T-helper 17 cell (primary cell): ENCODE measurements at places on chromosomes 11 and 22. TPM values are rescaled to one million over a fixed set of nuclear protein-coding genes. Genes with fewer than 3 reads are reported as not detected.

GRCh38 chr22:41801147-41801819, 804 bp downstream of the CCDC134 start:
- DNase-seq = no peak

DNA sequence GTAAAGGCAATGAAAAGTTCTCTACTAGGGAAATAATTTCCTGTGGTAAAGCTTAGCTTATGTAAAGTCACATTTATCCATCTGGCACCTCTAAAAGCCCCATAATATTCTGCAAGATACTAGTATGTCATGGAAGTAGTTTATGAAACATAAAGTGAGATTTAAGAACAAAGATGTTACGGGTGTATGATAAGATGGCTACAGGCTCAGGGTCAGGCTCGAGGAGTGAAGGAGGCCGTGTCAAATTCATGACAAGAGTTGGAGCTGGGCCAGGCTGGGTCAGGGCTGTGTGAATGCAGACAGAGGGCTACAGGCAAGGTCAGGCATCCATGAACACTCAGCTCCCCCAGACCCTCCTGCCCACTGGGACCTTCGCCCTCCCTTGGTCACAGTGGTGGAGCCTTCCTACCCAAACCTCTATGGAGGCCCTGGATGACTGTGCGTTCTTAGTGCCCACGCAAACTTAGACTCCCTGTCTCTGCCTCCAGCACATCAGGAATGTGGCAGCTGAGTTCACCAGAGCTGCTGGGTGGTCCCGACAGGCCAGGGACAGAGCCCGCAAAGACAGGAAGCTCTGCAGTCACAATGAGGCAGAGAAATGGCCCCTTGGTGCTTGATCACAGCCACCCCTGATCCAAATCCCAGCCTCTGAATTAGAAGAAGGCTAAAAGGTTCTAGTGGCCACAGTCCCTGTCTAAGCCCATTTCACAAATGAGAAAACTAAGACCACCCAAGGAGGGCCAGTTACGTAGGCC, 14.8 kb downstream of the IGLL5 start:
- no peak for DNase-seq

DNA sequence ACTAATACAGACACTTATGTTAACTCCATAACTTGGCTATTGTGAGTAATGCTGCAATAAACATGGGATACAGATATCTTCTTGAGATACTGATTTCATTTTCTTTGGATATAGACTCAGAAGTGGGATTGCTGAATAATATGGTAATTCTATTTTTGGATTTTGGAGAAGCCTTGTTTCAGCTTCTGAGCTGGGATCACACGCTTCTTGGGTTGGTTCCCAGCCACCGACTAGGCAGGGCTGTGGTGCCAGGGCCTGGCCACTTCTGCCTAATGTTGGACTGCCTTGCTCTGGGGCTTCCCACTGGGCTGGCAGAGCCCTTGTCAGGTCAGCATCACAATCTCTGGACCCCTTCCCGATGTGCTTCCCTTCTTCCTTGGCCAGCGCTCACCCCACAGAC, 14.0 kb upstream of the MCHR1 start:
- DNase-seq = no peak

GRCh38 chr11:15911377-15912044, 444.8 kb downstream of the SOX6 start:
- no peak for DNase-seq

DNA sequence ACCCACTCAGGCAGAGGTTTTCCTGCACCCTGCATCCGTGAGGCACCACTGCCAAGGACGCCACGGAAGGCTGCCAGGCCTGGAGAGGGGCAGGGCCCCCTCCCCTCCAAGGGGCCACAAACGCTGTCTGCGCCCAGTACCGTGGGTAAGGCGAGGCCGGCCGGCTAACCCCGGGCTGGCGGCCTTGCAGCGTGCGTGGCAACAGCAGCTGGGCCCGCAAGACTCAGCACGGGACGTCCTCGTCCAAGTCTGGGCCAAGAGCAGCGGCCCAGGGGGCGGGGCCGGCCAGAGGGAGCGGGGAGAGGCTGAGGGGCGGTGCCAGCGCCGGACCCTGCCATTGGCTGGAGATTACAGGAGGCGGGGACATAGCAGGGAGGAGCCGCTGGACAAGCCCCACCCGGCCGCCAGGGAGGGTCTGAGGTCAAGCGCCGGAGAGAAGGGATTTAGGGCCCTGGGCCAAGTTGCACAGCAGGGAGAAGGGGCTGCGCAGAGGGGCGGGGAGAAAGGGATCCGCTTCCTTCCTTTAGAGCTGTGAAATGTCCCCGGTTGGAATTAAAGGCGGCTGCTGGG, 16.0 kb downstream of the SLC43A1 start:
- no peak for DNase-seq

GRCh38 chr22:32063701-32064100, 20.6 kb downstream of the SLC5A1 start:
- DNase-seq = no peak

GRCh38 chr11:129427816-129428406, 52.3 kb downstream of the BARX2 start:
- no peak for DNase-seq

DNA sequence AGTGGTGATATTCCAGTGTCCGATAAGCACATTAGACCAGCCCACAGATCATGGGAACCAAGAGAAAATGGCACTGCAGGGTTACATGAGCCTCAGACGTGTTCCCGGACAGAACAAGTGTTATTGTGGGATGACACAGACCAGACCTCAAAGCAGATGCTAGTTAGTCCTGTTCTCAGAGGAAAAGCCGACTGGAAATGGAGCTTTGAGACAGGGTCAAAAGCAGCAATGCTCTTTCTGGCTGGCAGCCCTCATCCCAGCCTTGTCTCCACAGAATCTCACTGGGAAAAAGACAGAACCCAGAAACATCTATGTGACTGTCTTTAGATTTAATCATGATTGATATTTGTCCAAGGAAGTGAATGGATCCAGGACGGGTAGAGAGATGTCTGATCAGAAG, 506.8 kb downstream of the INSC start:
- no peak for DNase-seq

GRCh38 chr11:36013950-36014897, 70.4 kb downstream of the LDLRAD3 start:
- DNase-seq = no peak

GRCh38 chr11:58508814-58509213, 909 bp upstream of the OR5B21 start:
- DNase-seq = no peak

GRCh38 chr11:78406568-78407196, 10.9 kb downstream of the GAB2 start:
- DNase-seq = no peak

DNA sequence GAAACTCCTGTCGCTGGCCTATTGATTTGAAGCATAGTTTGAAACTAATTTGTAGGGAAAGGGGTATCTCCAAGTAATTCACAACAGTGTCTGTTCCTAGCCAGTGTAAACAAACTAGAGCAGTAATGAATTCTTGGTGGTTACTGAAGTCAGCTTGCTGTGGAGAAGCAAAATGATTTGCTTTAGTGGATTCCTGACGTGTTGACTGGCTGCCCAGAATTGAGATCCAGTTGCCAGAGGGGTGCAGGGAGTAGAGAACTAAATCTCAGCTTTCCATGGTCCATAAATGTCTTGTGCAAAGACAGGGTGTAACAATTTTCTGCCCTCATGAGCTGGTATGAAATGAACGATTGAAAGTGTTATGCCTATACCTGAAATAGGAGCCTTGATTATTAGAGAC, 382.5 kb upstream of the KIRREL3 start:
- DNase-seq = no peak

DNA sequence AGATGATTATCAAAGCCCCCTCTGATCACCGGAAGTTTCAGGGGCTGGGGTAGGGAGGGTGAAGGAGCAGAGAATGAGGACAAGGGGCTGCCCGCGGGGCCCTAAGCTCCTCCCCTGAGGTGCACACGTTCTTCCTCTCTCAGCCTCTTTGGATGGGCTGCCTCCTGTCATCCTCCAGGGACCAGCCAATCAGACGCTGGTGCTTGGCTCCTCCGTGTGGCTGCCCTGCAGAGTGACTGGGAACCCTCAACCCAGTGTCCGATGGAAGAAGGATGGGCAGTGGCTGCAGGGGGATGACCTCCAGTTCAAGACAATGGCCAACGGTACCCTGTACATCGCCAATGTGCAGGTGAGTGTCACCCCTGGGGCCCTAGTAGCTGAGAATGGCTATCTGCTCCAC, 7.5 kb downstream of the ROBO3 start:
- no peak for DNase-seq

DNA sequence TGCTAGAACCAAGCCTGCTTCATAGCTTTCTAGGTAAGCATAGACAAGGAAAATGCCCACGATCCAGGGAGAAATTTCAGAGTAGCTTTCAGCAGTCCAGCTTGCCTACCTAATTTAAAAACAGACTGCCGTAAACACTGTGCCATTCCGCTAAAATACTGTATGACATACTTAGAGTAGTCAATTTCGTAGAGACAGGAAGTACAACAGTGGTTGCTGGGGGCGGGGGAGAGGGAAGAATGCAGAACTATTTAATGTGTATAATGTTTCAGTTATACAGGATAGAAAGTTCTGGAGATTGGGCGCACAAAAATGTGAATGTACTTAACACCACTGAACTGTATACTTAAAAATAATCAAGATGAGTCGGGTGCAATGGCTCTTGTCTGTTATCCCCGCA, 56.7 kb downstream of the C11orf58 start:
- DNase-seq = no peak

GRCh38 chr11:110096496-110096895, 3.3 kb downstream of the ZC3H12C start:
- DNase-seq = no peak

DNA sequence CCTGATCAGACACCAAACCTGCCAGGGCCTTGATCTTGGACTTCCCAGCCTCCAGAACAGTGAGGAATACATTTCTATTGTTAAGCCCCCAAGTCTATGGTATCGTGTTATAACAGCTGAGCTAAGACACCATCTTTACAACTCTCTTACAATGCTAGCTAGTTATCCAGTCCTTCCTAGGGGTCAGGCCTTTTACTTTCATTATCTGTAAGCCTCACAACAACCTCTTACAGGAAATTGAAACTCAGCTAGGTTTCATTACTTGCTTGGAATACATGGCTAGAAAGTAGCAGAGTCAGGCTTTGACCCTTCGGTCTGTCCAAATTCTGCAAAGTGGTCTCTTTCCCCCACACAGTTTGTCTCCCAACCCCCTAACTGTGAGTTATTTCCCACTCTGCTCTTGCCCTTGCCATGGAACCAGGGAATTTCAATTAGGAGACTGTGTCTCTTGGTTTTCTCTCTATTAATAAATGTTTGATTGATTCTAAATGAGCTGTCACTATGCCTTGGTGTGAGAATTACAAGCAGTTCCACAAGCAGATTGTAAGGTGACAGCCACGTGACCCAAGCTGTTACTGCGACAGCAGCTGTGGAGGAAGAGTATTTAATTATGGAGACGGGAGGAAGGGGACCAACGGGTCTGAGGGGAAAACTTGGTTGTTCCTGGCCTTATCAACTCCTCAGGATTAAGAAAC, 38.4 kb upstream of the CLMP start:
- no peak for DNase-seq

DNA sequence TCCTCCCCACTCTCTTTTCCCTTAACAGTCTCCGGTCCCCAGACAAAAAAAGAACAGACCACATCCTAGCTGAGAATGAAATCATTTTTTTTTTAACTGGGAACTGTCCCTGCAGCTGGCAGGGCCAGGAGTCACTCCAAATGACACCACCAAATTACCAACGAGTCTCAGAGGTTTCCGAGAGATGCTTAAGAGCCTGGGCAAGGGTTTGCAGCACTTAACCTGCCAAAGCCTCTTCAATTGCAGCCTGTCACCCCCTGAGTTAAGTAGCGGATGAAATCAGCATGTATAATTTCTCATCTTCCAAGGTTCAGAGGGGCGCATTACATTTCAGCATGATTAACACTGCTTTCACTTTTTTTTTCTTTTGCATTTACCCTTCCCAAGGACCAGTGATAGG, 71.8 kb downstream of the TENM4 start:
- no peak for DNase-seq

GRCh38 chr11:67364783-67365722, 8.3 kb downstream of the CLCF1 start:
- DNase-seq = no peak

DNA sequence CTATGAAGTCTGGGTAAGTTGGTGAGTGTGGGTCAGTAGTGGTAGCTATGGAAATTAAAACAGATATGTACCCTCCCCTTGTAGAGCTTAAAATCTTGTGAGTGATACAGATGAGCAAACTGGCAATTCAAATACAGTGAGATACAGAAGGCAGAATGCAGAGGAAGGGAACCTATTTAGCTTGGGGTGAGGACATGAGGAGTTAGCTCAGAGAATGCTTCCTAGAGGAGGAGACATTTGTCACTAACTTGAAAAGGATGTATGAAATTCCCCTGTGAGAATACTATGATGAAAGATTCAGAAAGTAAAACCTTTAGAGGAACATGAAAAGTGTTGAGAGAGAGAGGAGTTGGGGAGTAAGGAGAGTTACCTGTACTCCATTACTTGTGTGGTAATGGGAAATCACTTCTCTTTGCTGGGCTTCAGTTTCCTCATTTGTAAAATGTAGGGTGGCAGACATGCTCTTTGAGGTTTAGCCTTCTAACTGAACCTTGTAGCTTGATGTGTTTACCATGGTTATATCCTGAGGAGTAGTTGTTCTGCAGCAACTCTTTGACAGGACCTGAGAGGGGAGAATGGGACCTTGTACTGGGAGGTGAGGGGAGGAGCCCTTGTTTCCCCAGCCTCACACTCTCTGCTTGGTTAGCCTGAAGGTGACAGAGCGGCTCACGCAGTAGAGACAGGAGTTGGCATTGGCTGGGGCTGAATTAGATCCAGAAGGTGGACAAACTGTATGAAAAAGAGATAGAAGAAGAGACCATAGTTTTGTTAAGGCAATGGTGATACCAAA, 17.9 kb downstream of the SWAP70 start:
- no peak for DNase-seq

DNA sequence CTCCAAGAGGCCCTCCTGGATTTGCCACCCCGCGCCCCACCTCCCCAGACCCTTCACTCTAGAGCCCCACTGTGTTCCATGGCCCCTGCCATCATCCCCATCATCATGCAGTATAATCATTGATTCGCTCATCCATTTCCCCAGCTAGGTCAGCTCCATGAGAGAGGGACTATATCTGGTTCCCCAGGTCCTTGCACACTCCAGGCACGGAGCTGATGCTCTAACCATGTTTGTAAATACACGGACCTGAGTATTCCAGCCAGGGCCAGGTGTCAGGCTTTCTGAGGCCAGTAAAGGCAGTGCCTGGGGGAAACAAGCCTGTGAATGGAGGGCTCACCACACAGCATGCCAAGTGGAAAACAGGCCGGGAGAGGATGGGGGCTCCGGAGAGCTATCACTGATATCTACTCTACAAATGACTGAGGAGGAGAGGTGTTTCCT, 27.1 kb upstream of the OAF start:
- no peak for DNase-seq

GRCh38 chr11:12769834-12770345, 95.7 kb downstream of the TEAD1 start:
- DNase-seq = no peak

Gene TBC1D10A
- 63.1 TPM for total RNA-seq

Gene CSTPP1
- 13.8 TPM for total RNA-seq

Gene NAALAD2
- total RNA-seq = not detected

Gene NAP1L4
- total RNA-seq = 275 TPM

Gene TP53I11
- 3.9 TPM for total RNA-seq

Gene PSMD13
- total RNA-seq = 60.6 TPM

Gene NKAPD1
- 9.8 TPM for total RNA-seq

Gene FXYD2
- total RNA-seq = 1.3 TPM

Gene RIMBP3B
- not detected for total RNA-seq

Gene FAM180B
- total RNA-seq = 0.47 TPM

Gene NEFH
- 0.21 TPM for total RNA-seq

Gene YPEL4
- total RNA-seq = 1.2 TPM

Gene CASP1
- 52.9 TPM for total RNA-seq

Gene USP2
- total RNA-seq = 1.7 TPM
